Thymus (tissue), 14 donors: ENCODE measurements at places on chromosomes 3 and 15. TPM values are rescaled to one million over a fixed set of nuclear protein-coding genes. Genes with fewer than 3 reads are reported as not detected.

- peaks cover 6% of the 10 kb centered on the region for H3K4me1 ChIP-seq
- H3K27ac ChIP-seq = no peak overlapping the region
- DNase-seq = no peak
- no peaks in the 10 kb centered on the region for H3K27me3 ChIP-seq
- no peak overlapping the region for H3K4me3 ChIP-seq
- peaks cover 35% of the 10 kb centered on the region for H3K36me3 ChIP-seq
Measured at GRCh38 chr3:58308728-58309127, 2.4 kb downstream of the HTD2 start.

DNA sequence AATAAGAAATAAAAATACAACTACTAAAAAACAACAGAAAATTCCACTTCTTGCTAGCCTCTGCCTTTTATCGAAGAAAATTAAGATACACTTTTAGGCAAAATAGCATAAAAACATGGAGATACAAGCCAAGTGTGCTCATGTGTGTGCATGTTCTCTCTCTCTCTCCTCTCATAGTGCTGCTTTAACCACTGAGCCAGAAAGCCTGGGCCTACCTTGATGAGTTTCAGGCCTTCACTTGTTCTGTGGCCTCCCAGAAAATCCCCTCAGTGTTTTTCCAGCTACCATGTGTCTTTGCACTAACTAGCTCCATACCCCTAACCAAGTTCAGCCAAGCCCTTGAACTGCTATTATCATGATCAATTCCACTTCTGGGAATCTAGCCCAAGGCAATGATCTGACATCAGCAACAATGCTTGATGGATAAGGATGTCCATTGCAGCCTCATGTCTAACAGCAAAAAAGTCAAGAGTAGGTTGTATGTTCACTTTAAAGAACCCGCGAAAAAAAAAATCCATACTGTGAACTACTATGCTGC lies 18.1 kb downstream of the CYP11A1 start:
- no peak overlapping the region for H3K4me3 ChIP-seq
- H3K36me3 ChIP-seq = no peaks in the 10 kb centered on the region
- no peaks in the 10 kb centered on the region for H3K4me1 ChIP-seq
- no peak overlapping the region for H3K27ac ChIP-seq
- DNase-seq = no peak

GRCh38 chr3:61667383-61667782 lies 106.0 kb downstream of the PTPRG start:
- H3K27me3 ChIP-seq = no peaks in the 10 kb centered on the region
- no peaks in the 10 kb centered on the region for H3K4me1 ChIP-seq
- H3K4me3 ChIP-seq = no peak overlapping the region

DNA sequence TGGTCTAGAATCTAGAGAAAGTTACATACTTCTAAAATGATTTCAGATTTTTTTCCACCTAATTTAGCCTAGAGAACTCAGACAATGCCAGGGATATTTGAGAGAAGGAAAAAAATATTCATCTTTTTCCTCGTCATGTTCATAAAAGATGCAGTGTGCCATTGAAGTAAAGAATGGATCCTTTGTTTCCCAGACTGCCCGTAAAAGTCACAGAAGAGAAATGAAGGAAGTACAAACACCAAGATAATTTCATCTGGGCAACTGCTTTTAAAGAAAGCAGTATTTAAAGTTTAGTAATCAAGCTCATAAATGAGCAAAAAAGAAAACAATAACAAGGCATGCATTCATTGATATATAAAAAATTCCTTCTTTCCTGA lies 47.2 kb downstream of the TTC23 start:
- H3K4me3 ChIP-seq = no peak overlapping the region
- H3K4me1 ChIP-seq = no peaks in the 10 kb centered on the region
- no peak for DNase-seq
- H3K27me3 ChIP-seq = no peaks in the 10 kb centered on the region
- H3K36me3 ChIP-seq = no peaks in the 10 kb centered on the region

DNA sequence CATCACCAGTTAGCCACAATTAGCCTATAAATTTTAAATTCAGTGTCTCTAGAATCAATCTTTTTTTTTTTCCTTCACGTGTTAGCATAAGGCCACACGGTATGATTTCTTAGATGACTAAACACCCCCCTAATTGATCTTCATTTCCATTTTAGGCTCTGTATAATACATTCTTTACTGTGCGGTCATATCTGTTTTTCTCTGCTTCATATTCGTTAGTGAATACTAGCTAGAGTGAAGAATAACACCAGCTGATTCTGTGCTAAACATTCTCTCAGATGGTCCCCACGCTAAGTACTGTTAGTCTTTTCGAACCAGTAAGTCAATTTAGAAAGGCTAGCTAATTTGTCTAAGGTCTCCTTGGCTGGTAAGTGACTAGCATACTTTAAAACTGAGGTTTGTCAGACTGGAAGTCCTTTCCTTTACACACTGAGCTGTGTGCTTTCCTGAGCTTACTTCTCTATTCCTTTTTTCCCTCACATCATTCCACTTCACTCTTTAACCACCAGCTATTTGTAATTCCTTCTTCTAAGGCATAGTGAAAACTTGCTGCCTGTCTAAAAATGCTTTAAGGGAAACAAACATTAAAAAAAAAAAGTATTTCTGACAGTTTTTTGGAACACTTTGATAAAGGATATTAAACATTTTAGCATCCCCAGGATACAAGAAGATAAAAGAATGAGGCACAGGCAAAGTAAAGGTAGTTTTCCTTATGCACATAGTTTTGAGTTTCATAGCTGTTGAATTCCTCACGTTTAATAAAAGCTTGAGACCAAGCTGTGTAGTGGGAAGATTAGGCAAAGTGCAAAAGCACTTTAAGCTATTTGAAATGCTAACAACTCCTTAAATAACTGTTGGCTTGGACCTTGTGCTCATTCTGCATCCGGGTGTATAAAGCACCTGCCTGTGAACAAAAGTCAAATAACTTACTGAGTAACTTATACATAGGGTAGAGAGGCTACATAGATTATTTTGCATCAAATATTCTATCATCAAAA lies 17.1 kb downstream of the ZFAND6 start:
- peaks cover 3% of the 10 kb centered on the region for H3K36me3 ChIP-seq
- H3K4me1 ChIP-seq = no peaks in the 10 kb centered on the region
- H3K4me3 ChIP-seq = no peak overlapping the region
- no peaks in the 10 kb centered on the region for H3K27me3 ChIP-seq
- no peak for DNase-seq
- H3K27ac ChIP-seq = no peak overlapping the region

- H3K27me3 ChIP-seq = no peaks in the 10 kb centered on the region
- no peak overlapping the region for H3K4me3 ChIP-seq
- no peak for DNase-seq
Measured at GRCh38 chr15:27650244-27650643, 448.9 kb downstream of the OCA2 start.

DNA sequence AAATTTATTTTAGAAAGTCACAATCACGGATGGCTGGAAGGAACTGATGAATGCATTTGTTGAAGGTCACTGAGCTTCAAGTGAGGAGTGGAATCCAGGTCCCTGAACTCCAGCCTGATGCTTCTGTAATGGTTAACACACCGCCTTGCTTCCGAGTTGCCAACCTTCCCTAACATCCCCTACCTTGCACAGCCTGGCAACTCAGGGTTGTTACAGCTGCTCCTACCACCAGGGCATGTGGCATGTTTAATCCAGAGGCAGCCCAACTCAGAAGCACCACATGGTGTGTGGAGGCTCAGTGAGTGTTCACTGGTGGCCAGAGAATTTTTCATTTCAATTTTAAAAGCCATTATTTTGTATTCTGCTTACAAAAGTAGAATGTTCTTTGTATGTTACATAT lies 4.9 kb downstream of the TM2D3 start:
- DNase-seq = no peak
- H3K27ac ChIP-seq = no peak overlapping the region
- no peak overlapping the region for H3K4me3 ChIP-seq
- H3K27me3 ChIP-seq = no peaks in the 10 kb centered on the region

DNA sequence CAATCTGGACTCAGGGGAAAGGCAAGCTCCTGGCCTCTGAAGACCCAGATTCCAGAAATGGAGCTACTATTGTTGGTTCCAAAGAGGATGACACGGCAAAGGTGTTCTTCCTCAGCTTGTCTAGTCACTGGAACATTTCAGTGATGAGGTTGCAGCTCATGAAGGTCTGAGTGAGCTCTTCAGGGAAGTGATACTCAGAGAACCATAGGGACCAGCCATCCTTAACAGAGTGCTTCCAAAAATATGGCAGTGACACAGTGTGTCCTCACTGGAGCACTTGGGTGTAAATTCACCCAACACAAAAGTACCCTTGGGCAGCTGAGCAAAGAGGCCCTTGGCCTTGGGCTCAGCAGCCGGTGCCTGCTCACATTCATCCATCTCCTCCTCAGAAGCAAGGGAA lies 46.3 kb downstream of the SPTSSB start:
- no peaks in the 10 kb centered on the region for H3K27me3 ChIP-seq
- no peak overlapping the region for H3K4me3 ChIP-seq
- H3K4me1 ChIP-seq = no peaks in the 10 kb centered on the region
- no peak overlapping the region for H3K27ac ChIP-seq
- H3K36me3 ChIP-seq = no peaks in the 10 kb centered on the region

GRCh38 chr3:115623044-115623868 lies at the start of gene GAP43:
GAP43 (plus strand) TSS chr3:115623510; CDS start chr3:115623690, 180 bp downstream.
- no peak within 1 kb of the TSS for H3K27ac ChIP-seq
- H3K4me3 ChIP-seq = no peak within 1 kb of the TSS
- H3K36me3 ChIP-seq = no peaks in the 10 kb centered on the region
- no peaks in the 10 kb centered on the region for H3K4me1 ChIP-seq
- DNase-seq = no peak

DNA sequence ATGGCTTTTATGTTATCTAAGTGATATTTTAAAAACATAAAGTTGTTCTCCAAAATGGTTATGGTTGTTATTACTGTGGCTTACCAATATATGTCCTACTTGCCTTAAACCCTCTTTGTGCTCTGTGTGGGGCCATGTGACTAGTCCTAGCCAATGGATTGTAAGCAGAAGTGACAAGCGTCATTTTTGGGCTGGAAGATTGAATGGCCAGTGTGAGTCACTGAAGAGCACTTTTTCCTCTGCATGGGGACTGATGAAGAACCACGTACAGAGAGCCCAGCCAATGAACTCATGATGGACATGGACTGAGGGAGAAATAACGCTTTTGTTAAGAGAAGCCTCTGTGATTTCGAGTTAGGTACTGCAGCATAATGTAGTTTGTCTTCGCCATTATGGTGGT lies 332.7 kb downstream of the EDEM1 start:
- H3K36me3 ChIP-seq = no peaks in the 10 kb centered on the region
- no peaks in the 10 kb centered on the region for H3K27me3 ChIP-seq
- no peak for DNase-seq

GRCh38 chr15:85458764-85459163 lies 78.4 kb downstream of the AKAP13 start:
- peaks cover 5% of the 10 kb centered on the region for H3K4me1 ChIP-seq
- H3K27ac ChIP-seq = no peak overlapping the region
- no peaks in the 10 kb centered on the region for H3K27me3 ChIP-seq
- peaks cover 3% of the 10 kb centered on the region for H3K36me3 ChIP-seq

DNA sequence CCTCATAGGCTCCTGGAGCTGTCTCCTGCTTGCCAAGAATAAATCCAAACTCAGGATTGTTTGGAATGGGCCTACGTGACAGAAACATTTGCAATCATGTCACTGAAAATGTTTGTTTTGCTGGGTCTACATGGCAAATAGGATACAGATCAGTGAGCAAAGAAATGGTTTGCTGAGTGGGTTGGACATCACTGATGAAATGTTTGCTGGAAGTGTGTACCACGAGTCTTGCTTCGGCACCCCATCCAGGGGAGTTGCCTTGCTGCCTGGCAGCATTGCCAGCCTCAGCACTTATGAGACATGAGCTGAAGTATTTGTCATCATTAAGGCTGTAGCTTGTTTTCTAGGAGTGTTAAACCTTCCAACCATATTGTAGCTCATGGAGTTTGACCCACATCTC lies 213.3 kb upstream of the CFAP20DC start:
- H3K36me3 ChIP-seq = no peaks in the 10 kb centered on the region
- no peaks in the 10 kb centered on the region for H3K4me1 ChIP-seq
- H3K4me3 ChIP-seq = no peak overlapping the region
- no peak overlapping the region for H3K27ac ChIP-seq
- DNase-seq = no peak
- H3K27me3 ChIP-seq = no peaks in the 10 kb centered on the region

DNA sequence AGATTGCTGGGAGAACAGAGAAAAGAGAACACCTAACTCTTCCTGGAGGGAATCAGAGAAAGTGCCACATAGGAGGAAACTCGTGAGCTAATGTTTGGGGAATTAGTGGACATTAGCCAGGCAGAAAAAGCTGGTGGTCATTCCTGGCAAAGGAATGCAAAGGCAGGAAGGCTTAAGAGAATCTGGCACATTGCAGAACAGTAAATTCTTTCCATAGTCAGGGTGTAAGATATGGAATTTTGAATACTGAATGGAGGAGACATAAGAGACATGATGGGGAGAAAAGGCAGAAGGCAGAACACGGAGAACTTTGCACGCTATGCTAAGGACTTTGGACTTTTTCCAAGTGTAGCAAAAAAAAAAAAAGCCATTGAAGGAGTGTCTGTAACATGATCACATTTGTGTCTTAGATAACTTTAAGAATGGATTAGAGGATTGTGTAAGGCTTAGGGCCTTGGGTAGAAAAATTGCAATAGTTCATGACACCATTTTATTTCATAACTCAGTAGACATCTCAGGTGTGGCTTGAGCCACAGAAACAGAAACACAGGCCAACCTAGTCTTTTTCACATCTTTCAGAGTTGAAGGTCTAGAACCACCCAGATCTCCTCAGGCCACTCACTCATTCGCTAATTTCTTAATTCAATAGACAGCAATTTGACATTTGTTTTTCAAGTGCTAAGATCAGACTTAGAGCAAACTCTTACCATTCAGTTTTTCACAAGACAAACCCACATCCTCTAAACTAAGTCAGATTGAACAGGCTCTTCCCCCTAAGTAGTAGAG lies 31.2 kb upstream of the CCDC80 start:
- H3K4me1 ChIP-seq = no peaks in the 10 kb centered on the region
- no peak overlapping the region for H3K27ac ChIP-seq
- no peaks in the 10 kb centered on the region for H3K36me3 ChIP-seq
- no peaks in the 10 kb centered on the region for H3K27me3 ChIP-seq
- DNase-seq = no peak
- no peak overlapping the region for H3K4me3 ChIP-seq

DNA sequence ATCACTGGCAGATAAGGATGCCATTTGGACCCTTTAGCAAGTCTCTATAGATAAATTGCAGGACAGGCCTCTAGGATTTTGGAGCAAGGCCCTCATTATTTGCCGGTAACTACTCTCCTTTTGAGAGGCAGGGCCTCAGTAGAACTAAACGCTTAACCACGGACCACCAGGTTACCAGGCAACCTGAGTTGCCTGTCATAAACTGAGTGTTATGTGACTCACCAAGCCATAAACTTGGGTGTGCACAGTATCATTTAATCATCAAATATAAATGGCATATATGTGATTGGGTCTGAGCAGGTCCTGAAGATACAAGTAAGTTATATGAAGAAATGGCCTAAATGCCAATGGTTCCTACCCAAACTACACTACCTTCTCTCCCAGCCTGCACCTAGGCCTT lies 93.2 kb downstream of the BCHE start:
- no peaks in the 10 kb centered on the region for H3K36me3 ChIP-seq
- H3K27ac ChIP-seq = no peak overlapping the region
- no peak for DNase-seq
- H3K27me3 ChIP-seq = no peaks in the 10 kb centered on the region
- no peak overlapping the region for H3K4me3 ChIP-seq

- H3K27me3 ChIP-seq = no peaks in the 10 kb centered on the region
- H3K36me3 ChIP-seq = no peaks in the 10 kb centered on the region
- H3K27ac ChIP-seq = no peak overlapping the region
Measured at GRCh38 chr3:99114565-99115291, 213.2 kb upstream of the DCBLD2 start.

GRCh38 chr3:109241459-109242186 lies 74.7 kb downstream of the DPPA2 start:
- H3K36me3 ChIP-seq = no peaks in the 10 kb centered on the region
- DNase-seq = no peak
- no peak overlapping the region for H3K27ac ChIP-seq
- no peaks in the 10 kb centered on the region for H3K4me1 ChIP-seq
- no peaks in the 10 kb centered on the region for H3K27me3 ChIP-seq
- no peak overlapping the region for H3K4me3 ChIP-seq

Gene SATB1
- total RNA-seq = 459 TPM

Gene PLSCR5
- total RNA-seq = not detected

Gene GOLGA6L7
- total RNA-seq = not detected
